Skeletal muscle cell (primary cell): ENCODE measurements at places on chromosomes 5 and 9.

DNA sequence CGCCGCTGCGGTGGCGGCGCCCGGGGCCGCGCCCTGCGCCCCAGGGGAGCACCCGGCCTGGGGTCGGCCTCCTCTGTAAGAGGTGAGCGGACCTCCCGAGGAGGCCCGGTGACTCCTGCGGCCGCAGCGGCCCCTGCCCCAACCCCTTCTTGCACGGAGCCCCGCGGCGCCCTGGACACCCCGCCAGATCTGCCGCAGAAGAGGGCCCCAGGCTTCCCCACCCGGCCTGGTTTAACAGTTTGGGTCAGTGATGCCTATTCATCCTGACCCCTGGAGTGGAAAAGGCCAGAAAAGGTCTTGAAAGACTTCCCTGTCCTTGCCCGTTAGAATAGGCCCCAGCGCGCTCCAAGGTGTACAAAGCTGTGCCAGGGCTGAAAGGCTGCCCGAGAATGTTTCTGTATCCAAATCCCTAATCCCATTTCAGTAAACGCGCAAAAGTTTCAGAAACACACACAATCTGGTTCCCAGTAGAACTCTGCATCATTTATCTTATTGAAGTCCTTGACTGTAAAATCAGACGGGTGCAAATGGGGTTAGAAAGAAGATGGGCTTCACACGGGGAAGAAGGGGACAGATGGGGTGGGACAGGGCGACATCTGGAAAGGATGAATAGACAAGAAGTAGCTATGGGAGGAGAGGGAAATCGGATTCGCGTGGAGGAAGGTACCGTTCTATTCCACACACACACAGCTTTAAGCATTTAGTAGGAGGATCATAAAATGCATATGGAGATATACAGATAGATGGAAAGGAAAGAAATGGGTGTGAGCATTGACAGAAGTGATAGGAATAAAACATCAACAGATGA is 1.1 kb upstream of the SSBP2 start:
- no peak for DNase-seq

- no peak for DNase-seq
These were observed 399.5 kb downstream of the ENC1 start for GRCh38 chr5:74240783-74241750.

GRCh38 chr9:133460405-133461175 is 812 bp downstream of the CACFD1 start:
- DNase-seq: no peak

- no peak for DNase-seq
These were observed 50.0 kb downstream of the PTPRD start for GRCh38 chr9:10562581-10563343.

GRCh38 chr5:13427827-13428557 is 516.5 kb downstream of the DNAH5 start:
- no peak for DNase-seq

GRCh38 chr5:67123819-67124218 is 72.8 kb downstream of the CD180 start:
- DNase-seq: no peak

DNA sequence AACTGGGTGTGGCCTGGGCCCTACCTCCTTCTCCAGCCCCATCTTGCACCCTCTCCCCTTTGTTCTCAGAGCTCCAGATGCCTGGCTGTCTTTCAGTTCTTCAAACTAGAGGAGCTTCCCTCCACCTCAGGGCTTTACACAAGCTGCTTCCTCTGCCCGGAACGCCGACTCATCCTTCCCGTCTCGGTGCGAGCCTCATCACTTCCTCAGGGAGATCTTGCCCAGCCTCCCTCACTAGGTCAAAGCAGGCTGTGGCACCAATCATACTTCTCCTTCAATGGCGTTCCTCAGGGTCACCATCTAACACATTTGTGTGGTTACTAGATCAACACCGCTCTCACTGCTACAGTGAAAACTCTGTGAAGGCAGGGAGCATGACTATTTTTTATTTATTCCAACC is 56.2 kb upstream of the ZSWIM6 start:
- peak; percentile 73 for DNase-seq

DNA sequence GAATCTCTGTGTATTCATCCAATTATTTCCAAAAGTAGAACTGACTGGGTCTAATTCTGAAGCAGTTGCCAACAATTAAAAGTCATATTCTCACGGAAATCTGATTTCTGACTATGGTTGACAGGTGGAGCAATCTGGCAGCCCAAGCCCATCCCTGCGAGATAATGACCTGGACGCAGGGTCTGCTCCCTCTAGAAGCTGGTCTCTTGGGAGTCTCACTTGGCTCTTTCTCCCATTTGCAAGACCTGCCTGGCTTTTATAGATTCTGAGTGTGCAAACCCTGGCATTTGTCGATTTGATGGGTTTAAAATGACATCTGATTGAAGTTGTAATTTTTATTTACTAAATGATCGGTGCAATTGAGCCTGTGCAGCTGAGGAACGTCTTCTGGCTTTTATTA is 49.4 kb upstream of the NEURL1B start:
- DNase-seq: no peak

GRCh38 chr5:135565725-135566421 is 12.9 kb downstream of the CXCL14 start:
- no peak for DNase-seq

- no peak for DNase-seq
These were observed 330.6 kb downstream of the EBF1 start for GRCh38 chr5:158769079-158769478.

- no peak for DNase-seq
These were observed 4.0 kb upstream of the TYRP1 start for GRCh38 chr9:12689233-12689632.

GRCh38 chr9:77569335-77569734 is 78.8 kb downstream of the GNA14 start:
- no peak for DNase-seq

GRCh38 chr5:80592761-80593160 is 22.7 kb upstream of the ANKRD34B start:
- no peak for DNase-seq

- DNase-seq: peak; percentile 49
These were observed 439.6 kb upstream of the PTGER4 start for GRCh38 chr5:40240111-40240510.

DNA sequence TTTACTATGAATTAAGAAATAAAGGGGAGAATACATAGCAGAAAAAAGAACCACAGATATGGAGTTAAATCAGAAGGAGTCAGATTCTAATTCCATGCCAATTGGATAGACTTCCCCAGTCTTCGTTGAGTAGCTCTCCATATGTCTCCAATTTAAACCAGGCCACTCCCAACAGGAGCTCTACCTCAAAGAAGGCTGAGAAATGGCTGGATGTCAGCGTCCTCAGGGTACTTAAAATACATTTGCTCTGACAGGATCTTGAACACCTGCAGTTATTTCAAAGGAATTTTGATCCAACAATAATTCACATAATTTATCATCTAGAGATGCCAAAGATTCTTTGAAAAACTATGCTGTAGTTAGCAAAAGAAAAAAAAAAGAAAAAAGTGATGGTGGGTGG is 133.9 kb upstream of the FBN2 start:
- no peak for DNase-seq

DNA sequence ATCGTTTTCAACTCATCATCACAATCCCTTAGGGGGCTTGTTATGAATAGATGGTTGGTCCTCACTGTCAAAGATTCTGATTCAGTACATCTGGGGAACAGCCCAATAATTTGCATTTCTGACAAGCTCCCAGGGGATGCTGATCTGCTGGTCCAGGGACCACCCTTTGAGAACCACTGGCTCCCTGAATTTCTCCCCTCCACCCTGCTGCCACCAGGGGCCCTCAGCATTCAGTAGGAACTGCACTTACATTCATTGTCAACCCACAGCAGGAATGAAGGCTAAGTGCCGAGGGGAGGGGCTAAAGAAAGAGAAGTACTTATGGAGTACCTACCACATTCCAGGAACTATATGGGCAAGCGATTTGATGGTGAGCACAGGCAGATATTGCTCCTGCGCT is 85.9 kb downstream of the BOD1 start:
- no peak for DNase-seq

DNA sequence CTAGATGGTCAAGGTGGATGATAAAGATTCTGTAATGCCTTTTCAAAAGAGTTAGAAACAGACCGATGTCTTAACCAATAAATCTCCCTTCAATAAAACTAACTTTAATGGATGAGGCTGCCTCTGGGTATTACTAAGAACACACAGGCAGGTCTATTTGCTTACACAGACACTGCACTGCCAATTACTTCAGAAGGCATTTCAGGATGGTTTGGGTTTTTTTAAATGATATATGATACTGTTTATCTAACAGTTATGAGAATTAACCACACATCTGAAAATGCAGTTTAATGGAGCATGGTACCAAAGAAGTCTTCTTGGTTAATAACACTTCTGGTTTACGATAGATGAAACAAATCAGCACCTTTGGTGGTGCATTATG is 367.9 kb upstream of the GRAMD2B start:
- no peak for DNase-seq

- no peak for DNase-seq
These were observed 571.3 kb upstream of the CLINT1 start for GRCh38 chr5:158430166-158430797.

DNA sequence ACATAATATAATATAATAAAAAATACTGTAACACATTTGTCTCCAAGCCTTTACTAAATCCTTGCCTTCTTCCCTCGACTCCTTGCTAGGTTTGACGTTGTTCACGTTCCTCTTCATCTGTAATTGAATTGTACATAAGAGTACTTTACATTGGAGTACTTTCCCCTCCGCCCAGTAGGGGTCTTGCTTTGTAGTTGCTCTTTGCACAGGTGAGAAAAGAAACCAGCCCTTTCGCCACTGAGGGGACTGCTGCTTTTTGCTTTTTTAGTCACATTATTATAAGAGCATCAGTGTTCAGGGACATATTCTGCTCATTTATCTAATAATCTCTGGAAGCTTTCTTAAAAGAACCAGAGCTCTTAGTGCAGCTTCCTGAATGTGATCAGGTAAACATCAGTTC is 115.0 kb downstream of the CETN3 start:
- DNase-seq: no peak

GRCh38 chr9:35660966-35661415 is 2.9 kb downstream of the CCDC107 start:
- no peak for DNase-seq

- peak; percentile 88 for DNase-seq
These were observed 9.8 kb downstream of the PIK3R1 start for GRCh38 chr5:68225188-68225910.

GRCh38 chr5:96852759-96853158 is 23.5 kb upstream of the ERAP2 start:
- DNase-seq: no peak

DNA sequence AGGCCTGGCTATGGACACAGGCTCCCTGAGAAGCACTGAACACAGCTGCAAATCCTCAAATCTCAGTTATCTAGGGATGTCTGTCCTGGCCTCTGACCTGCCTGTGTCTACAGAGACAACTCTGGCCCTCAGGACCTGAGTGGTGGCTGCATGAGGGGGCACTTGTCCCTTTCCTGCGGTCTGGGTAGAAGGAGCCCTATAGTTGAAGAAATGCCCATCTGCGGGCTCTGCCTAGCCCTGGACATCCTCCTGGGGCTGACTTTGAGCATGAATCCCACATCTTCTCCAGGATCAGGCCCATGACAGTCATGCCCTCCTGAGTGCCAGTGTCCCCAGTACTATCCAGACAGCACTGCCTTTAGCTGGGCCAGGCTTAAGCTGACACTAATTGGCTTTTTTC is 10.0 kb downstream of the DNAJB5 start:
- no peak for DNase-seq

GRCh38 chr9:99712214-99712613 is 109.5 kb upstream of the NR4A3 start:
- no peak for DNase-seq

DNA sequence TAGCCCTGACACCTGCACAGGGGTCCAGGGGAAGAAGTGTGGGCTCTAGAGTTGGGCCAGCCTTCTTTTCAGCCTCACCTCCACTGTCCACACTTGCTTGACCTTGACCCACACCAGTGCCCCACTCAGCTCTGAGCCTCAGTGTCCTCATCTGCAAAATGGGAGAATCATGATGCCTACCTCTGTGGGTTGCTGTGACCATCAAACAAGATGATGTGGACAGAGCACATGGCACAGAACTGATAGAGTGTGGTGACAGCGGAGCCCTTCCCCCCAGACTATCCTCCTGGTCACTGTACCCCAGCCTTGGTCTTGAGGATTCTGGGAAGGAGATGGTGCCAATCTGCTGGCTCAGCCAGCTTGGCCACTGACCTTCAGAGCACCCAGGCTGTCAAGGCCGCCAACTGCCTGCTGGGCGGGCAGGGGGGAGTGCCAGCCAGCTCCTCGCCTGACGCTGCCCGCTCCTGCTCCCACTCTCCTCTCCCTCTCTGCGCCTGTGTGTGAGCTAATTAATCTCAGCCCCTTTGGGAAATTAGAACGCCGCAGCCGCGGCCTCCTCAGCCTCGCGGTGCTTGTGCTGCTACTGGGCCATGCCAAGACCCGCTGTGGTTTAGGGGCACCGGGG is 16.7 kb downstream of the CXXC5 start:
- DNase-seq: no peak

DNA sequence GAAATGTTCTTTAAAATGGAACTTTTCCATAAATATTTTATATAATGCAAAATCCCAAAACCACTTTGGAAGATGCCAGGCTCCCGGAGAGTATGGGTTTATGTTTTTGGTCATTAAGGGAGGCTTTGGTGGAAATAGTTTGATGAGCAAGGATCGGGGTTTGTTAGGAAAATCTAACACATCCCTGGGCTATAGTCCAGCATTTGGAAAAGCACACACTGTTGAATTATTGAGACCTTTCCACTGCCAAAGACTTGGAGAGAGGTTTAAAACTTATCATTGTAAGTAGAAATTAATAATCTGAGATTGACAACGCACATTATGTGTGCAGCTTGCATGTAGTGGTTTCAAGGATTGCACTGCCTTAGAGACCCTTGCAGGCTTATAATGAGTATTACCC is 156.3 kb downstream of the PARP8 start:
- no peak for DNase-seq

GRCh38 chr9:27151693-27152404 is 42.8 kb downstream of the TEK start:
- DNase-seq: no peak

GRCh38 chr9:5976674-5977397 is 38.6 kb downstream of the RANBP6 start:
- DNase-seq: no peak

GRCh38 chr5:2750758-2751464 is 566 bp downstream of the IRX2 start:
- DNase-seq: no peak

- DNase-seq: no peak
These were observed 20.5 kb upstream of the CDKN2AIPNL start for GRCh38 chr5:134432174-134432573.
